ENCODE measurements at places on chromosomes 11 and 22.

- DNase-seq, result no peak
Measured at GRCh38 chr11:122398167-122398566, 257.4 kb upstream of the UBASH3B start.

DNA sequence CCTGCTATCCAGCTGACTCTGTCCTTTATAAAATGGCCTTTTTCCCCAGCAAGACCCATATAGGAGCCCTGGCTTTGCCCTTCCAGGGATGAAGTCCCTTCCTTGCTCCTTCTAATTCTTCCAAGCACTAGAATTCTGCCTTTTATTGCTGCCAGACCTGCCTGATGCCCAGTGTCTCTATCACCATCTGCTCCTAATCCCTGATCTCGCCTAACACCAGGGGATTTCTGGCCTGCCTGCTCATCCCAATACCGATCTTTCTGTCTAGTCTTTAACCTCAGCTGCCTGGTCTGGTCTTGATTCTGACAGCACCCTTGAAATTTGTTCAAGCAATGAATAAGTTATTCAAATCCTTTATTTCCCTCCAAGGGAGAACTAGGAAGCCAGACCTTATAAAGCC lies 150.2 kb downstream of the SPON1 start:
- DNase-seq, result no peak

- DNase-seq, result no peak
Measured at GRCh38 chr11:17014321-17014832, at the start of gene PLEKHA7. Gene PLEKHA7 (minus strand): TSS chr11:17014414. CDS start chr11:17014401, 13 bp downstream.

DNA sequence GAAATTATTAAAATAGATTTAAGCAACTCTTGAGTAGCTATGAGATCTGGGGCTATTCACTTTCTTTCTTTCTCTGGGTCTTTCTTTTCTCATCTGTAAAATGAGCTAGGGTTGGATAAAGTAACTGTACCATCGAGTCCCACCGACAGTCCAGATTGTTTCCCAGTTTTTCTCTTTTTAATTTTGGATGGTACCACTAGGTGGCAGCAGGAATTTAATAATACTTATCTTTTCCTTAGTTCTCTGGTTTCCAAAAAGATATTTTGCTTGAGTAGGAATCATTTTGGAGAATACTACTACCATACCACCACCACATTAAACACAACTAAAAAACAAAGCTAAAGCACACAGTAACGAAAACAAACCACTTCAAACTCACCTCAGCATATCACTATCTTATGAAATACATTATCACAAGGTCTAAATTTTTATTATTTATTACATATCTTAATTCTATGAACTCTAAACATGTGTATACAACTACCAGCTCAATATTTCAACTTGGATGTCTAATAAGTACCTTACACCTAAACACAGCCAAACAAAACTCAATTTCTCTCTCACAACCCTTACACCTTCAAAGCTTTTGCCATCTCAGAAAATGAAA lies 584.0 kb downstream of the KCNA4 start:
- no peak for DNase-seq

GRCh38 chr11:112179601-112180000 lies 4.3 kb downstream of the BCO2 start:
- no peak for DNase-seq

GRCh38 chr22:20566420-20567260 lies 59.2 kb downstream of the MED15 start:
- no peak for DNase-seq

DNA sequence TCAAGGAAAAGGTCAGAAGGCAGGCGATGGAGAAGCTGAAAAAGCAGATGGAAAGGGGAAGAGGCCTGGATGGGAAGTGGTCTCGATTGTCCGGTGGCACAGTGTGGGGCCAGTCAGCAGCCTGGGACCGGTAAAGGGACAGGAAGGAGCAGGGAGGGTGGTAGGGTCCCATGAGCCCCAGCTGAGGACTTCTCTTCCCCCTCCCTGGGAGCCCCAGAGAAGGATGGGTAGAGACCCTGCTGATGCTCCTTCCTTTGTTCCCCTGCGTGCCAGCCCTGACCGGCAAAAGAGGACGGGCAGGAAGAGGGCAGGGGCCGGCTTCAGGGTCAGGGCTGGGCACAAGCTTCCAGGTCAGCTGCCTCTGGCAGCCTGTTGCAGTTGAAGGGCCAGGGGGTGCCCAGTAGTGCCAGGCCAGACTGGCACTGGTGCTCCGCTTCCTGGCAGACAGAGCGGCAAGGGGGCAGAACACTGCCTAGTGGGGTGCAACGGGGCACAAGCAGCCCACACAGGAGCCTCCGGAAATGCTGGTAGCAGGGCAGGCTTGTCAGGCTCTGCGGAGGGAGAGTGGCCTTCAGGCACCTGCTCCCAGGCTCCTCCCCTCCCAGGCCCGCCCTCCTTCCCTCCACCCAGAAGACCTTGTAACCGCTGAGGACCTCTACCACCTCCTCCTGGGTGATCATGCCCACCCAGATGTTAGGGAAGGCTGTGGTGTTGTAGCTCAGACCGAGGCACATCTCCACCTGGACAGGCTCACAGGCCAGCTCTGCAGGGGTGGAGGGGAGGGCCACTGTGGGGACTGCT lies 739 bp upstream of the C1QTNF5 start:
- no peak for DNase-seq

- no peak for DNase-seq
Measured at GRCh38 chr11:111550258-111550657, 9.7 kb downstream of the LAYN start.

- no peak for DNase-seq
Measured at GRCh38 chr11:83725269-83725560, 439.0 kb upstream of the CCDC90B start.

DNA sequence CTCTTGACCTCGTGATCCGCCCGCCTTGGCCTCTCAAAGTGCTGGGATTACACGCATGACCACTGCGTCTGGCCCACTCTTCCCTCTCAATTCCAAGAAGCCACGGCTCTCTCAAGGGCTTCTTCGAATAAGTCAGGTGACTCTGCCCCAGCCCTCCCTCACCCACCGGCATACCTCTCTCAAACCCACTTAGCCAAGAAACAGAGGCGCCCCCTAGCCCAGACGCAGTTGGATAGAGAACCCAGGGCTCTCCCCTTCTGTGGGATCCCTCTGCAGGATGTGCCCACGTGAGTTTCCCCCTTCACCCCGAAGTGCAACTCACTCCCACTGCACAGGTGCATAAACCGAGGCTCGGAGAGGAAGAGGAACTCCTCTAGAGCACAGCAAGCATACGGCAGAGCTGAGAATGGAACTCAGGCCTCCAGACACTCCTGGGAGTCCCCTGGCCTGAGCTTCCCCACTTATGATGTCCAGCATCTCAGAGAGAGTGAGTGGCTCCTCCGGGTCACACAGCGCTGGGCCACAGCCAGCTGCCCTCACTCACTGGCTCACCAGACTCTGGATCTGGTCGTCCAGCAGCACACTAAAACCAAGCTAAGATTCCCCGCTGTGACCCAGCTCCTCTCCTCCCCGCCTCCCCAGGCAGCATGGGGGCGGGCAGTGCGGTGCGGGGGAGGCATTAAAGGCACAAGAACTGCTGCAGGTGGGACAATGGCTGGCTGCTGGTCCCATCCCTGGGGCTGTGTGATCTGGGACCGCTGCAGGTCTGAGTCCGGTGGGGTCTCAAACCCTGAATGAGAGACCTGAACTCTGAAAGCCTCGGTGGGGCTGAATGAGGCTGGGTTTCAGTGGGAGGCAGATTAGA lies 16.8 kb upstream of the RGL4 start:
- DNase-seq, result no peak

GRCh38 chr22:31497148-31497938 lies 1.0 kb downstream of the SFI1 start:
- DNase-seq, result no peak

GRCh38 chr11:90134478-90135003 lies at the start of gene NAALAD2:
Gene NAALAD2 (plus strand): TSS chr11:90134663. CDS start chr11:90134759, 96 bp downstream.
- DNase-seq, result no peak

DNA sequence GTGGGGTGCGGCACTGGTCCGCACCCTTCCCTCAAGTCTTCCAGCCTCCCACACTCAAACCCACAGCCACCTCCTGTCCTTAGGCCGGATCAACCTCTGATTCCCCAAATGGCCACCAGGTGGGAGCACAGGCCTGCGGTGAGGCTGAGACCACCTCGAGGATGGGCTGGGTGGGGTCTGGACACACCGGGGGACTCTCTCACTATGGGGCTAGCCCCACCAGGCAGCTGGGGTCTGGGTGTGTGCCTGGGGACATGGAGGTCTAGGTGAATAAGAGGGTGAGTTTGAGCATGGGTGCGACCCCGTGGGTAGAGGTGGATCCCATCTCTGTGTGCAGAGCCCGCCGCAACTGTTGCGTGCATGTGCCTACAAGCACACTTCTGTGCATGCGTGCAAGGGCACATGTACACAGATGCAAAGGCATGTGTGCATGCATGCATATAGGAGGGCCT lies 32.6 kb downstream of the MYO18B start:
- no peak for DNase-seq

GRCh38 chr11:129785383-129786111 lies 30.1 kb upstream of the TMEM45B start:
- no peak for DNase-seq

DNA sequence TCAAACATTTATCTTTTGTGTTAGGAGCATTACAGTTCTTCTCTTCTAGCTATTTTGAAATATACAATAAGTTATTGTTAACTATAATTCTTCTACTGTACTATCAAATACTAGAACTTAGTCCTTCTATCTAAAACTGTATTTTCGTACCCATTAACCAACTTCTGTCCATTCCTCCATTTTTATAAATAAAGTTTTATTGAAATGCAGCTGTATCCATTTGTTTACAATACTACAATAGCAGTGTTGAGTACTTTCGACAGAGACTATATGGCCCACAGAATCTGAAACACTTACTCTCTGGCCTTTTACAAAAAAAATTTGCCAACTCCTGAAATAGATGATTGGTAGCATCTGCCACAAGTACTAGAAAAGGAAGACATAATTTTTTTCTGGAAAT lies 4.7 kb upstream of the SLC35C1 start:
- DNase-seq, result no peak

Measured in NCI-H2107 (cell line).